ENCODE measurements at places on chromosomes 2 and 18.
A peak's percentile ranks its signal among the peaks of the same experiment; 100 is the strongest.

GRCh38 chr2:129255610-129256313 is 723.7 kb upstream of the RAB6C start:
- DNase-seq = no peak

DNA sequence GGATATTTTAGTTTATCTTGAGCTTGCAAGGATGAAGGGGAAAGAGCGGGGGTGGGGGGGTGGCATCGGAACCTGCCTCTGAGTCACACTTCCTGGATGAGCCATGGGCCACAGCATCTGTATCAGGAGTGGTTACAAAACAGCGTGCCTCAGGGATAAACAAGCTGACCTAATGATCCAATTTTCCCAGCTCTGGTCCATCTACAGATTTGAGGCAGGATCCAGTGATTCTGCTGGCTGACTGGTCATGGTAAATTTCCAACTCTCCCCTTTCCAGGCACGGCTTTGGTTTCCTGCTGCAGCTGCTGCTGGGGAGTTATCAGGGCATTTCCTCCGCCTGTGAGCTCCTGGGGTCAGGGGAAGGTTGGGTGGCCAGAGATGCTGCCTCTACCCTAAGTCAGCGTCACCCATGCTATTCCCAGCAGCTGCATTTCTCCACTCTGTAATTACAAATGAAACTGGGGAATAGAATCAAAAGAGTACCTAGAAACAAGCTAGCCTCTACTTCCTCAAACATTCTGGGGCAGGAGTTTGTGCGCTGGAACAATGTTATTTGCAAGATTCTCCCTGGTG is 4.7 kb upstream of the HPCAL1 start:
- DNase-seq = peak; percentile 98

DNA sequence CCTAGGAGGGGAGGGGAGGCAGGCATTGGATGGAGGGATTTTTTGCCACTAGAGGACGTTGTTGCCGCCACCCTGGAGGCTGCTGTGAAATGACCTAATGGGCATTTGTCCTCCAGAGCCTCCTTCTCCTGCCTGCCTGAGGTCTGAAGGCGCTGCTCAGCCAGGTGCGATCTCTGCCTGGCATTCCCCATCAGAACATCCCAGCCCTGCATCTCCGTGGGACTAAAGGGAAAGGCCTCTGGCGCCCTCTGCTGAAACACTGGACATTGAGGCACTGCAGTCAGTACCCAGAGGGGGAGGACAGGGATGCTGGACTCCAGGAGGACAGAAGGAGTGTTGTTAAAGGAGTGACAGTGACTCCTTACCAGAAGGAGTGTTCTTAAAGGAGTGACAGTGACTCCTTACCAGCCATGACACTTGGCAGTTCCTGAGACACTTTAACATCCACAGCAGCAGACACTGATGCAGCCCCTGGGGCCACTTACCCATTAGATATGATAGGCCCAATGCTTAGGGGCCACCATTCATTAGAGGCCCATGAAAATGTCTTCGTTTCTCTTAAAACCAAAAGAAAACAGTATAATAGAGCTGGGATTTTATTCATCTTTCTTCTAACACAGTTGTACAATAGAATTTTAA is 17.0 kb downstream of the THNSL2 start:
- DNase-seq = peak; percentile 55

DNA sequence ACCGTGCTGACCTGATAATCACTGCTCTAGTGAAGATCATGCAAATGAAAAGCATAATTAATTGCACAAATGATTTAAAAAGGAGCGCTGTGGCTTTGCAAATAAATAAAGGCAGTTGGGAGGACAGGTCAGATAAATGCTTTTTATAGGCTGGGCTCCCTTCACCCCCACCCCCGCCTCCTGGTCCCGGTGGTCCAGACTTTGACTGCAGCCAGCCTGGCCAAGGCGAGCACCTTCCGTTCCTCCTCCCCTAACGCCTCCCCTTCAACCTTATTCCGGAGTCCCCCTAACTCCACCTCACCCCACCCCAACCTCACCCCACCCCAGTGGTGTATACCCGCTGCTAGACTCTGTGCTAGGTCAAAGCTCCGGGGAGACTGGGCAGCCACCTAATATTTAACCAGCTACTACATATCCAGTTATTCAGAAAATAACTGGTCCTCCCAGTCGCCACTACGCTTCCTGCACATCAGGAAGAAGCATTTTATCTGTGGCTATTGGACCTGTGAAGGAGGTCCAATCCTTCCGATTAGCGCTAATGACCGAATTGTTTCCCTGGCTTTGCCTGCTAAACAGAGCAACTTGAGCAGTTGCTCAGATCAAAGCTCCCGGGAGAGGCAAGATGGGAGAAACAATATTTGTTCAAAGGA is 3.7 kb upstream of the SP9 start:
- no peak for DNase-seq

Data from M059J (cell line).